ENCODE measurements at places on chromosomes 13 and 19. TPM values are rescaled to one million over a fixed set of nuclear protein-coding genes. Genes with fewer than 3 reads are reported as not detected.

The LILRA2 gene
- total RNA-seq, result not detected

The KLK14 gene
- total RNA-seq, result not detected

The ALKBH6 gene
- 8.7 TPM for total RNA-seq

The SGCG gene
- total RNA-seq, result not detected

The EFNB2 gene
- total RNA-seq, result 64.9 TPM

The PNMA8B gene
- total RNA-seq, result 0.13 TPM

The TNFSF13B gene
- total RNA-seq, result 1.0 TPM

The RASAL3 gene
- total RNA-seq, result 14.4 TPM

GRCh38 chr13:24207841-24208667 lies 47.5 kb downstream of the SPATA13 start:
- DNase-seq, result peak; percentile 69

GRCh38 chr13:57666131-57666953 lies 34.8 kb downstream of the PCDH17 start:
- DNase-seq, result no peak

- DNase-seq, result no peak
Observed at GRCh38 chr19:7787141-7787540, 24.1 kb downstream of the CLEC4M start.

- DNase-seq, result no peak
Observed at GRCh38 chr13:33072282-33072681, 56.1 kb downstream of the KL start.

GRCh38 chr13:83216479-83217245 lies 665.6 kb downstream of the SLITRK1 start:
- no peak for DNase-seq

- DNase-seq, result no peak
Observed at GRCh38 chr13:95235199-95235756, 66.0 kb downstream of the ABCC4 start.

DNA sequence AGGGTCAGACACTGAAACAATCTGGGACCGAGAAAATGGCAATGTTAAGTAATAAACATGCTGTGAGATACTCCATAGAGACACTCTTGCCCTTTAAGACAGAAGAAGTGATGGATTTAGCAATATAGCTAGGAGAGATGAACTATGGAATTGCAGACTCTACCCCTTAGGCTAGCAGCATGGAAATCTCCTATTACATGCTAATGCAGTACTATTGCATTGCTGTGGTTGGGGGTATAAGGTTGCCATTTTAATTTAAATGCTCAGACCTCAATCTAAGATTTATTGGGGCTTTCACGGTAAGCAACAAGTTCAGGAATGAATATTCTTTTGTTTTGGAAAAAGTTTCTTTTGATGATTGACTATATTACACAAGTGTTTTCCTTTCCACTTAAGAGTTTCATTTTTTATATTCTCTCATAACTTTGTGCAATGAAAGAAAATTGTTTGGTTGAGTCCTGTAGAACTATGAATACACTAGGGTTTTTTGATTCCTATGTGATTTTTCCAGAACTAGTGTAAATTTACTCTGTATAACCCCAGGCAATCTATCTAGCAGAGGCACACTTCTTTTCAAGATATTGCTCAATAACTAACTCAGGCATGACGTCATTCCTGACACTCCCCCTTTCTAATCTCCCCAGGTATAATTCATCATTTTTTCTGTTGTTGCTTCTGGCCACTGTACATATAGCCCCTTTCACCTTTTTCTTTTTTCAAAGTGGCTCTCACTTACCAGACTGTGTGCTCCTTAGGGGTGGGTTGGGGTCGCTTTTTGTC lies 394.7 kb upstream of the KLF12 start:
- no peak for DNase-seq

GRCh38 chr19:21101521-21102242 lies 19.7 kb downstream of the ZNF714 start:
- no peak for DNase-seq

GRCh38 chr19:36482876-36483275 lies 6.5 kb downstream of the ZNF566 start:
- DNase-seq, result no peak

DNA sequence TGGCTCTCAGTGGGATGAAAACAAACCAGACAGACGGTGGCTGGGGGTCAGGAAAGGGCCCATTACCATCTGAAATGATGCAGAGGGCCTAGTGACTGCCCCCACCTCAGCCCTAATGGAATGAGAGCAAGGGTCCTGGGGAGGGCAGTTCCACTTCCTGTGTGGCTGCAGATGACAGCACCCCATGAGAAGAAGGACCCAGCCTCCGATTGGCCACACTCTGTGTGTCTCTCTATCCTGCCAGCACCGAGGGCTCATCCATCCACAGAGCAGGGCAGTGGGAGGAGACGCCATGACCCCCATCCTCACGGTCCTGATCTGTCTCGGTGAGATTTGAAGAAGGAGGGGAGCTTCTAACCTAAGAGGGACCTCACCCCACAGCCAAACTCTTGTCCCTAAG lies 498 bp downstream of the LILRB1 start:
- no peak for DNase-seq

- DNase-seq, result no peak
Observed at GRCh38 chr13:109779074-109779473, 7.3 kb downstream of the IRS2 start.

- no peak for DNase-seq
Observed at GRCh38 chr19:39631178-39631577, 24.5 kb upstream of the LGALS16 start.

GRCh38 chr13:114053026-114053425 lies 79.2 kb upstream of the C13orf46 start:
- DNase-seq, result no peak

DNA sequence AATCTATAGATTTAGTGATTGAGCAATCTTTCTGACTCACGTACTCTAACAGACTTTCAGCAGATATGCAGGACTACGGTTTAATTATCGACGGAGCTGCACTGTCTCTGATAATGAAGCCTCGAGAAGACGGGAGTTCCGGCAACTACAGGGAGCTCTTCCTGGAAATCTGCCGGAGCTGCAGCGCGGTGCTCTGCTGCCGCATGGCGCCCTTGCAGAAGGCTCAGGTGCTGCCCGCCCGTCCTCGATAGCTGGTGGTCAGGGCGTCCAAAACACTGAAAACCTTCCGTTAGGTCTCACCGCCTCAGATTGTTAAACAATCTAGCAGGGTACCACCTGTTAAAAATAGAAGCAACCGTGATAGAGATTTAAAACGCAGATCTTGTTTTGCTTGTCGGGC lies 113.2 kb upstream of the MCF2L start:
- no peak for DNase-seq

DNA sequence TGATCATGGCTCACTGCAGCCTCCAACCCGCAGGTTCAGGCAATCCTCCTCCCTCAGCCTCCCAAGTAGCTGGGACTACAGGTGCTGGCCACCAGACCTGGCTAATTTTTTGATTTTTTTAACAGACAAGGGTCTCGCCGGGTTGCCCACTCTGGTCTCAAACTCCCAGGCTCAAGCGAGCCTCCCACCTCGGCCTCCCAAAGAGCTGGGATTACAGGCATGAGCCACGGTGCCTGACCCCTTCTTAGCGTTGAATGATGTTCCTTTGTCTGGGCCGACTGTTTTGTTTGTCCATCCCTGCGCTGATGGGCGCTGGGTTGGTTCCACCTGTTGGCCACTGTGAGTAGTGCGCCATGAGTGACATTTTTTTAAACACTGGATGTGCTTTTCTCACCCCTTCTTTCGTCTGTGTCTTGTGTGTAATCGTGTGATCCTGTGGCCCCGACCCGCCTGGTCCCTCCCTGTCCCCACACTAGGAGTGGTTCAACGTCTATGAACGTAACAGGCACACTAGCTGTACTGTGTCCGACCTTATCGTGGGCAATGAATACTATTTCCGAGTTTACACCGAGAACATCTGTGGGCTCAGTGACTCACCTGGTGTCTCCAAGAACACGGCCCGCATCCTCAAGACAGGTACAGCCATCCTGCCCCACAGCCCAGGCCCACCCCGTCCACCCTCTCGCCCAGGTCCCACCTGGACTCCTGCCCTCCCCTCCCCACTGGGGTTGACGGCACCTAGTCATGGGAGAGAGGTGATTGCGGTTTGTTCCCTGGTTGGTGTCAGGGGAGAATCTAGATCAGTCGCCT lies 15.0 kb upstream of the EMC10 start:
- peak; percentile 48 for DNase-seq

DNA sequence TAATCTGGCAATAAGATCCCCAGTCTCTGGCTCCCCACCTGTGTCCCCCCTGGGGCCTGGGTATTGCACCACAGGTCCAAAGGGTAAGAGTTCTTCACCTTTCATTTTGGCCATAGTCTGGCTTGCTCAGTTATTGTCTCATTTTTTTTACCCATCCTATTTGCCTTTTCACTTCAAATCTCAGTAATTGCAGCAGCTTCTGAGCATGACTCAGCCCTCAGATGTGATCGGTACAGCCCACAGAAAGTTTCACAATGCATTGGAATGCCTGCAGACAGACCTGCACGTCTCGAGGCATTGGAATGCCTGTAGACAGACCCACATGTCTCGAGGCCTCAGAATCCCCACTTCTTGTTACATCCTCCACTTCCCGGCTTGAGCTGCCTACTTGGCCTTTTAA lies 173.6 kb downstream of the NUFIP1 start:
- peak; percentile 60 for DNase-seq

DNA sequence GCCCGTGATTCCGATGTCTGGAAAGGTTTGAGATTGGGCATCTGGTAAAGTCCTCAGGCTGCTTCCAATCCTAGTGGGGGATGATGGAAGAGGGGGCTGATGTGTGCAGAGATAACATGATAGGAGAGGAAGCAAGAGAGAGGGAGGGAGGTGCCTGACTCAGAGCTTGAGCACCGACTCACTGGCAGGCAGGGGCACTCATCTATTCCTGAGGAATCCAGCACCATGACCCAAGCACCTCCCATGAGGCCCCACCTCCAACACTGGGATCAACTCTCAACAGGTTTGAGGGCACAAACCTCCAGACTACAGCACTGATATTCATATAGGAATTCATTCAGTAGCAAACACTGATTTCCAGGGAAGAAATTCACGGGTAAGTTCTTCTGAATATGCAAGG lies 5.6 kb upstream of the SIGLEC9 start:
- DNase-seq, result no peak

- no peak for DNase-seq
Observed at GRCh38 chr19:48444129-48444935, 1.5 kb upstream of the GRWD1 start.

GRCh38 chr19:35460608-35461007 lies 12.6 kb downstream of the FFAR2 start:
- no peak for DNase-seq

DNA sequence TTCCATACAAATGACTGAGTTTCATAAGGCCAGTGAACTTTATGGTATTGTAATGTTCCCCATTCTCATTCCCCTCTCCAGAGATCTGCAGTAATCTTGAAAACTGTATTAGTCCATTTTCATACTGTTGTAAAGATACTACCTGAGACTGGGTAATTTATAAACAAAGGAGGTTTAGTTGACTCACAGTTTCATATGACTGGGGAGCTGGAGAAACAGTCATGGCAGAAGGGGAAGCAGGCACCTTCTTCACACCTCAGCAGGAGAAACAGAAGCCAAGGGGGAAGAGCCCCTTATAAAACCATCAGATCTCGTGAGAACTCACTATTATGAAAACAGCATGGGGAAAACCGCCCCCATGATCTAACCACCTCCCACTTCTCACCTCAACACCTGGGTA lies 318.7 kb upstream of the KLF12 start:
- DNase-seq, result no peak

- DNase-seq, result no peak
Observed at GRCh38 chr13:49779721-49780120, 12.8 kb downstream of the KPNA3 start.

DNA sequence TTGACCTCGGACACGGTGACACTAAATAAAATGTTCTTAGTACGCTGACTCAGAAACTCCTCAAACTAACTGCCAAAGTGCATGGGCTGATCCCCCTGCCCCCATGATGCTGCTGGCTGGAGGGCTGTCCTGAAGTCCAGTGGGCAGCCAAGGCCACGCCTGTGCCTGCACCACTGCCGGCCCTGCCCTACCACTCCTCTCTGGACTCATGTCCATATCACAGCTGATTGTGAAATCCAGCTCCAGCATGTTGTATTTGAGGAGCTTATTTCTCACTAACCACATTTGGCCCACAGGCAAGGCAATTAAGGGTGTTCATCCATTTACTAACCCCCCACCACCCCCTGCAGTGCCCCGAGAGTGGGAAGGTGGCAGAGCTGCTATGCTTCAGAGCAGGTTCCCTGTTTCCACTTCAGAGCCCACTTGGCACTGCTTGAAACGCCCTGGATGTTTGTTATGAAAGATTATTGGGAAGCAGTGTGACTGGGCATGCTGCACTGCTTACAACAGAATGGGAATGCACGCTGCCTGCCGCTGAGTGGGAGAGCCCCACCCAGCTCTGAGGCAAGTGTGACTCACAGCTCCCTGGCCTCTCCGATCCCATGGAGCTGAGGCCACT lies 114.0 kb downstream of the UQCRFS1 start:
- no peak for DNase-seq

DNA sequence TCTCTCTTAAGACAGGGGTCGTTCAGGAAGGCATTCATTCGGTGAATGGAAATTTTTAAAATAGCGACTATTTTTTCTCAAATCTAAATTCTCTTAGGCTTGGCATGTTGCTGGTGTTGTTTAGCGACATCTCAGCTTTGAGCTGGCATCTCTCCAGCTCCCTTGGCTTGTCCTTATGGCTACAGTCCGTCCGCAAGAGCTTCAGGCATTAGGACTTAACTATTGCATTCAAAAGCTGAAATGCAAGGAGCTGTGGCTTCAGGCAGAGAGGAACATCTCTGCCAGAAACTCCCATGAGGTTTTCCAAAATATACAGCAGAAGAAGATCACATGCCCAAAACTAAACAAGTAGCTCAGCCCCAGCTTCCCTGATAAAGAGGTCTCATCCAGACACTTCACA lies 578.5 kb downstream of the EFNB2 start:
- no peak for DNase-seq
